ENCODE measurements at places on chromosomes 11 and 22.

DNA sequence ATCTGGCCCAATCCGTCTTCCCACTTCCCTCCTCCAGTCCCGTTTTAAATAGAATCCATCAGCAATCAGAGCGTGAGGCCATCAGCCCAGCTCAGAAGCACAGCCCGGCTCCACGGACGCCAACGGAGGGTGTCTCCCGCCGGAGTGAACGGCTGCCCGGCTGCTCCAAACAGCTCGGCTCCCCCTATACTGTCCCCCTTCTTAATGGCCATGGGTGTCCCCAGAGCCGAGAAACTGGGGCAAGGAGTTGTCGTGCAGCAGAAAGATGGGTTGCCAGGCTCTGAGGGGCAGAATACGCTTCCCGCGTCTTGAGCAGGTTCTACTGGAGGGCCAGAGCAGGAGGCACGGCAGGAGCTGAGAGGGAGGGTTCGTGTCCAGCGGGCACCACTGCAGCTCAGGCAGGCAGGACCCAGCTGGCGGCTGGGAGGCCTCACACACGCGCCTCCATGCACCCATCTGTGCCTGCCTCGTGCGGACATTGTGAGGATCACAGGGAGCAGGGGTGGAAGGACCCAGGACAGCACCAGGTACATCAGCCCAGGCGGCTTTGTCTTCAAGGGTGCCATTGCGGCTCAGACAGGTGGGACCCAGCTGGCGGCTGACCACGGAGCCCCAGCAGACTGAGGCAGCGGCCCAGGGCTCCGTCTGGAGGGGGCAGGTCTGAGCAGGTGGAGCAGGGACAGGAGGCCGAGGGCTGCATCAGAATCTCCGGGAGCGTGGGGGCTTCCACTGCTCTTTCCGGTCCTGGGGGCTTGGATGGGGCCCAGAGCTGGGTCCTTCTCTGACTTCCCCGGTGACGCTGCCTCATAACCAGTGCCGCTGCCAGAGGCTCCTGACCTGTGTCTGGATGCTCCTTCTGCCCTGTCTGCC lies 882.7 kb downstream of the BRD1 start:
- DNase-seq = no peak

DNA sequence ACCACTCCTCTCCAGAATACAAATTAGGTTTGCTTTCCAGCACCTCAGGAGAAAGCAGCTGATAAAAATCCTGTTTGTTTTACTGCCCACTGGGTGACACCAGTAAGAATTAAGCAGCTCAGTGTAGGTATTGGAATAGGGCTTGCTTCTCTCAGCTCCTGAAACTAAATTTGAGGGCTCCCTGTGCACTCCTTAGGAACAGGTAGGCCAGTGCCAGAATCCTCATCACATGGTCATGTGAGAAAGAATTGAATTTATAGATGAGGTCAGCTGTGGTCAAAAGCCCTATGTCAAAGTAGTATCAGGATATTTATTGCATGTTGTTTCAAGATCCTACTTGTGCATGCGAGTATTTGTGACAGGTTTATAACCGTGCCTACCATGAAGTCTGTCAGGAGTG lies 1.0 kb downstream of the PRSS23 start:
- no peak for DNase-seq

- no peak for DNase-seq
These were observed 10.0 kb upstream of the AMBRA1 start for GRCh38 chr11:46603704-46604308.

GRCh38 chr11:1823376-1824220 lies 11.2 kb upstream of the SYT8 start:
- DNase-seq = no peak

DNA sequence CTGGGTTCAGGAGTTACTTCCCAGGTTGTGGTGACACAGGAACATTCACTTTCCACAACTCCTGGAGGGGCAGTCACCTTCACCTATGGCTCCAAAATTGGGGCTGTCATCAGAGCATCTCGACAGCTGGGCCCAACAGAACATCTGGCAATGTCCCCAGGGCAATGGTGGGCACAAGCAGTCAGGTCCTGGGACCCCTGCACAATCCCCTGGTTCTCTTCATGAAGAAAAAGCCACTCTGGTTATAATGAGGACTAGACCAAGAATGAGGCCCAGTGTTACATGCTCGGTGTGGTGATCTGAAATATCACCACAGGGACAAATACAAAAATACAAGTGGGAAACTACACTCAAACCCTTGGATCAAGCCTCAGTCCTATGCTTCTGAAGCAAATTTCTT lies 89.0 kb upstream of the VPREB1 start:
- DNase-seq = no peak

GRCh38 chr22:31177420-31178162 lies 17.6 kb downstream of the RNF185 start:
- DNase-seq = no peak

DNA sequence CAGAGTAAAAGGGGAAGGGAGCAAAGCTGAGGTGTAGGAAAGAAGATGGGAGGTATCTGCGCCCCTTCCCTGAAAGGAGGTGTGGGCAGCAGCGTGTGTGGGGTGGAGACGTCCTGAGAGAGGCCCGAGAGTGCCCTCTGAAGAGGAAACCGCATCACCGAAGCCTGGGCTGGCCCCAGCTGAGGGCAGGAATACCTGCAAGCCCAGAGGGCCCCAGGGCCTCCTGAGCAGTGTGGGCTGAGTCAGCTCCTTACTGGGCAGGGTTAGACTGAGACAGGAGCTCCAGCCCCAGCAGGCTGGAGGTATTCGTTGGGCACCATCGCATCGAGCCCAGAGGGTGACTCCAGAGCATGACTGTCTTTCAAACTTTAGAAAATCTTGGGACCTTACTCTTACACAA lies 534.0 kb upstream of the B3GAT1 start:
- DNase-seq = no peak

GRCh38 chr22:46295277-46295971 lies 1.2 kb upstream of the GTSE1 start:
- DNase-seq = no peak

- DNase-seq = peak; percentile 67
These were observed 48.5 kb upstream of the PRDM11 start for GRCh38 chr11:45097721-45098493.

- no peak for DNase-seq
These were observed 102.6 kb downstream of the SNX19 start for GRCh38 chr11:130813638-130814037.

DNA sequence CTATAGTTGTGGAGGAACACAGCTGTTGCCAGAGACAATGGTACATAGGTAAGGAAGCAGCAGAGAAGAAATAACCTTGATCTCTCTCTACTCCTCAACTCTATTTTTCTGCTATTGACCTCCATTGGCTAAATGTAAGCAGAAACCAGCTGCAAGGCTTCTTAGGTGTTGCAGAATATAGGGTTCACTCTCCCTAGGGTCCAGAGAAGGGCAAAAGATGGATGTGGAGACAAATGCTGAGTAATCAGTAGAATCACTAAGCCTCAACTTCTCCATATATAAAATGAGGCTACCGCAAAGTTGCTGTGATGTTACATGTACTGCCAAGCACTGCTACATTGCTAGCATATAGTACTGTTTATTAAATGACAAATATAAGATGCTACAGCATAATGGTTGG lies 120.6 kb downstream of the PDE3B start:
- no peak for DNase-seq

DNA sequence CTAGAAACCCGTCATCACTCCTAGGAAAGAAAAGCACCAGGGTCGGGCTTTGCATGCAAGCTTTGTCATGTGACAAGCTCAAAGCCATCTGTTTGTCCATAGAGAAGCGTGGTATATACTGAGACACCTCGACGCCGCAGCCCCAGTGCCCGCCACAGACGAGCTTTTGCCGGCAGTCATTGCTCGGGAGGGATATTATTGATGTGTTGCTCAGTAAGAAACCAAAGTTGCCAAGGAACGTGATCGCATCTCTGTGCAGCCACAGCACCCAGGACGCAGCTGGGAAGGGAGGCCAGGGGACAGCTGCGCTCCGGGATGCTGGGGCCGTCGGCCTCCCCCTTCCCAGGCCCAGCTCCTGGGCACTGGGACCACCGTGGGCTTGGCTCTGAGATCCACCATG lies 89.5 kb upstream of the KCNQ1OT1 start:
- DNase-seq = no peak

DNA sequence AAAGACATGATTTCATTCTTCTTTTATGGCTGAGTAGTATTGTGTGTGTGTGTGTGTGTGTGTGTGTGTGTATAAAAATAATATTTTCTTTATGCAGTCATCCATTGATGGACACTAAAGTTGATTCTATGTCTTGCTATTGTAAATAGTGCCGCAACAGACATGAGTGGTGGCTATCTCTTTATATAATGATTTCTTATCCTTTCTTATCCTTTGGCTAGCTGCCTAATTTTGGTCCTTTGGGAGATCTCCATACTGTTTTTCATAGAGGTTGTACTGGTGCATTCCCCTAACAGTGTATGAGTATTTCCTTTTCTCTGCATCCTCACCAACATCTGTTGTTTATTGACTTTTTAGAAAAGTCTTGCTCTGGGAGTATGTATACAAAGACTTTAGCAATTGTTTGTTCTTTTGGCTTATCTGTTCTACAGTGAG lies 107.0 kb downstream of the STIM1 start:
- no peak for DNase-seq

DNA sequence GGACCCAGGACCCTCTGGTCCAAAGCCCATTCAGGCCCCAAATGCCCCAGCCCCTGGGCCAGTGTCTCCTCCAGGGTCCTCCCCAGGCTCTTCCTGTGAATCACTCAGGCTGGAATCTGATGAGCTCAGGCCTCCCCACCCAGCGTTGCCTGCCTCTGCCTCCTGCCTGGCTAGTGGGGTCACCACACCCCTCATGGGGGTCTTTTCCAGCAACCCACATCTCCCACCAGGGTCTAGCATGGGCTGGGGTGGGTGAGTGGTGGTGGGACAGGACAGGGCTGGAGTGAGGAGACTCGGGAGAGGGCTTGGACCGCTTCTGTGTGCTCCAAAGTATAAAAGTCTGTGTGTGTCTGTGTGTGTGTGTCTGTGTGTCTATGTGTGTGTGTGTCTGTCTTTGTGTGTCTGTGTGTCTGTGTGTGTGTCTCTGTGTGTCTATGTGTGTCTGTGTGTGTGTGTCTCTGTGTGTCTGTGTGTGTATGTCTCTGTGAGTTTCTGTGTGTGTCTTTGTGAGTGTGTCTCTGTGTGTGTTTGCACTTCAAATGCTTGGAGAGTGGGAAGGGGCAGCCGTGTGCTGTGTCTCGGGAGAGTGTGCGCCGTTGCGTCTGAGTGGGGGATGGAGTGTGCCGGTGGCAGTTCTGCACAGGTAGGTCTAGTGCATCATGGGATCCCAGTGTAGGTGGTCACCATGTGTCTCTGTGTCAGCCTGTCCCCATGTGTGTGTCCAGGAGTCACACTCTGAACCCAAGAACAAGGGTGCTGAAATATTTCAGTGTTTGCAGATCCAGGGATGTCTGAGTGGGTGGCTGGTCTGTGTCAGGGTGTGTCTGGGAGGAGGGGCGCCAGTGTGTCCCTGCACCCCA lies 8.8 kb downstream of the RIN1 start:
- DNase-seq = no peak

GRCh38 chr22:32994041-32994830 lies 63.9 kb downstream of the SYN3 start:
- no peak for DNase-seq

GRCh38 chr22:28072066-28072465 lies 153.0 kb upstream of the PITPNB start:
- no peak for DNase-seq

DNA sequence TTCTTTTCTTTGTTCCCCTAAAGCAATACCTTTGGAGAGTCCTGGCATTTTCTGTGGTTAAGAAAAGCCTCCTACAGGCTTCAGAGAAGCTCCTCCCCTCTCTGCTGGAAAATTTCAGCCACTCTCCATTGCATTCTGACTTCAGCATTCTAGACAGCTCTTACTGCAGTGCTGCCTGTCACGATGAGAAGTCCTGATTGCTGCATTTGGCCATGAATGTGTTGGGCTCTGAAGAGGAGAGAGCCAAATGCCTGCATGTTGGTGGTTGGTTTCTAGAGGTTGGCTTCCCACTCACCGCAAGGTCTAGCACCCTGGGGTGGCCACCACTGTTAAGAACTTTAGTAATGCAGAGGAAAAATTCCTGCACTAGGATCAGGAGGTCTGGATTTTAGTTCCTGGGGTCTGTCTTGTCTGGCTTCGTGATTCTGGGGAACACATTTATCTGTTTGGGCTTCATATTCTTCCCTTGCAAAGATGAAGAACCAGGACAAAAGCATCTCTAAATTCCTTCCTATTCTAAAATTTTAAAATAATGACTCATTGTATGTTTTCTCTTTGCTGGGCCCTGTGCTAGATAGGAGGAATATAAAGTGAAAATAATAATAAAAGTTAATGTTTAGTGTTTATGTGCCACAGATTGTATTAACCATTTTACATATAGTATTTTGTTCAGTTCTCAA lies 38.1 kb downstream of the COA4 start:
- no peak for DNase-seq

- peak; percentile 10 for DNase-seq
These were observed 15.6 kb downstream of the SMC1B start for GRCh38 chr22:45397806-45398205.

DNA sequence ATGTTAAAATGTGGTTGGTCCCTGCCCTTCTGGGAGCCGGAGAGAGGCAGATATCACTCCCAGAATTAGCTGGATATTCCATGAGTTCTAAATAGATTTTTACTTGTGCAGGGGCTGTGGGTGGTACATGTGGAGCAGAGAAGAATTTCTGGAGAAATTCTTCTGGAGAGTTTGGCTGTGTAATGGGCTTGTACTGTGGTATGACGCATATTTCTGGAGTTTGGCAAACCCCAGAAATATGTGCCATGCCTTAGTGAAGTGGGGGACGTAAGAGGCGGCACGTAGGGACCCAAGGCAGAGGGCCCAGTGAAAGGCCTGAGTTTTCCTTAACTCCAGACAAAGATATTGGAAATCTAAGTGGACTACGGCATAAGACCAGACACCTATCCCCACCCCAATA lies 51.3 kb upstream of the TBCEL start:
- no peak for DNase-seq

DNA sequence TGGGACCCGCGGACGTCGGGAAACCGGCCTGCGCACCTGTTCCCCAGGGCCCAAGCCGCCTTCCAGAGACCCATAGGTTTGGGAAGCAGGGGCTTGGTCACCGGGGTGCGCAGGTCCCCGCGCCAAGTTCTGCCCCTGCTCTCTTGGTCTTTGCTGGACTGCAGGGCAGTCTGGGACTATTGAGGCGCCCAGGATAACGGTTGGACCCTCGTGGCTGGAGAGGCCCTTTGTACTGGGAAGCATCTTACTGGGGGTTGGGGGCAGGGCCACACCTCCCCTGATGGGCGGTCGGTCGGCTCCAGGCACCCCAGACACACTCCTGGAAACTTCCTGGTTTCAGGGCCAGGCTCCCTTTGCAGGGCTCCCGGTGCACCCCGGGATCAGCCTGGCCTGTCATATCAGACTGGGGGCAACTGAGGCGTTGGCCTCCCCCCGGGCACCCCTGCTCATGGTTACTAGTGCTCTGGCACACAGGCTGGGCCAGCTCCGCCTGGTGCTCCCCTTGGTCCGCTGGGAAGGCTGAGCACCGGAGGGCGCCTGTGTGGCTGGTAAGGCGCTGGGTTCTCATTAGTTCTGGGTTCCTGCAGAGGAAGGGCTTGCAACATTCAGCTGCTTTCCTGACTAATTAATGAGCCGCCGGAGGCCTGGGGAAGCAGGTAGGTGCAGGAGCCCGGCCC lies 1250.5 kb downstream of the BRD1 start:
- no peak for DNase-seq

- DNase-seq = no peak
These were observed 92.0 kb upstream of the ISX start for GRCh38 chr22:34973926-34974325.

GRCh38 chr11:119729951-119730613 lies 1.1 kb upstream of the NECTIN1 start:
- no peak for DNase-seq
